ENCODE measurements at places on chromosomes 4 and X. TPM values are rescaled to one million over a fixed set of nuclear protein-coding genes. Genes with fewer than 3 reads are reported as not detected.

DNA sequence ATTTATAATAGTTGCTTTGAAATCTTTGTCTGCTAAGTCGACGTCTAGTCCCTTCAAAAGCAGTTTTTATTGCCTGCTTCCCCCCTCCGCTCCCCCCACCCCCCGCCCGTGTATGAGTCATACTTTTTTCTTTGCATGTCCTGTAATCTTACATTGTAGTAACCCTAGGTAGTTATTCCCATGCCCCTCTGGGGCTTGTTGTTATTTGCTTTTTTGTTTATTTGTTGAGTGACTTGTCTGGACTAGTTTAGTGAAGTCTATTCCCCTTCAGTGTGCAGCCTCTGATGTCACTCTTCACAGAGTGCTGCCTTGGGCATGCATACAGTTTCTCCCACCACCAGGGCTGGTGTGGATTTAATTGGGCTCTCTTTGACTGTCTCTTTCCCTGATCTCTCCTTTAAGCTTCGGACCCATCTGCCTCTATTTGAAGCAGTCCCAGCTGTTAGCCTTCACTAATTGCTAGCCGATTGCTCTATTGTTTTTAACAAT lies 86.2 kb downstream of the PPEF1 start:
- DNase-seq, result no peak

GRCh38 chr4:83771113-83771705 lies 235.3 kb downstream of the GPAT3 start:
- DNase-seq, result no peak

DNA sequence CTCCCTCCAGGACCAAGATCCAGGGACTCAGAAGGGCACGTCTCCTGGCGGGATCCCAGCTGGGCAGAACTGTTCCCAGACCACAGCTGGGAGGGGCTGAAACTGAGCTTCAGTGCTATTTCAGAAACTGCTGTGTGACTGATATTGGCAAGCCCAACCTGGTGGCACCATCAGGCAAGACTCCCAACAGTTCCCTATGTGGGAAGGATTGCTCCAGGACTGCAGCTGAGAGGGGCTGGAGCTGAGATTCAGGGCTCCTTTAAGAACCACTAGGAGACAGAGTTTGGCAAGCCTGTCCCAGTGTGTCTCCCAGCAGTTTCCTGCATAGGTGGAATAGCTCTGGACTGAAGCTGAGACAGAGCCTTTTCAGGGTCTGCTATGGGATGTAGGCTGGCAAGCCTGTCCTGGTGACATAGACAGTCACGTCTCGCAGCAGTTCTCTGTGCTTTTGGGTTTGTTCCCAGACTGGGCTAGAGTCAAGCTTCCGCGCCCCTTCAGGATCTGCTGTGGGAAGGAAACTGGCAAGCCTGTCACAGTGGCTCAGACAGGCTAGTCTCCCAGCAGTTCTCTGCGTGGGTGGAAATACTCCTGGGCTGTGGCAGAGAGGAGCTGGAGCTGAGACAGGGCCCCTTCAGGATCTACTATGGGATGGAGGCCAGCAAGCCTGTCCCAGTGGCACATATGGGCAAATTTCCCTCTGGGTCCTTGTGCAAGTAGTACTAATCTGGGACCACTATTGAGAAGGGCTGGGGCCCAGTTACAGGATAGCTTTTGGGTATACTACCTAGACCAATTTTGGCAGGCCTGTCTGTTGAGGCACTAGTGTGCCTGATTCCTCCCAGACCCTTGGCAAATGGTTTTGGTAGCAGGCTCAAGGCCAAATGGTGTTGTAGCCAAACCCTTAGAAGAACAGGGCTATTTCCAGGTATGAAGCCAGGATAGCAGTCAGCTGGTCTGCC lies 20.2 kb upstream of the MED14 start:
- DNase-seq, result no peak

GRCh38 chrX:74550295-74550802 lies 64.1 kb downstream of the RLIM start:
- DNase-seq, result peak; percentile 75

GRCh38 chrX:9530848-9531274 lies 66.0 kb downstream of the TBL1X start:
- peak; percentile 28 for DNase-seq

DNA sequence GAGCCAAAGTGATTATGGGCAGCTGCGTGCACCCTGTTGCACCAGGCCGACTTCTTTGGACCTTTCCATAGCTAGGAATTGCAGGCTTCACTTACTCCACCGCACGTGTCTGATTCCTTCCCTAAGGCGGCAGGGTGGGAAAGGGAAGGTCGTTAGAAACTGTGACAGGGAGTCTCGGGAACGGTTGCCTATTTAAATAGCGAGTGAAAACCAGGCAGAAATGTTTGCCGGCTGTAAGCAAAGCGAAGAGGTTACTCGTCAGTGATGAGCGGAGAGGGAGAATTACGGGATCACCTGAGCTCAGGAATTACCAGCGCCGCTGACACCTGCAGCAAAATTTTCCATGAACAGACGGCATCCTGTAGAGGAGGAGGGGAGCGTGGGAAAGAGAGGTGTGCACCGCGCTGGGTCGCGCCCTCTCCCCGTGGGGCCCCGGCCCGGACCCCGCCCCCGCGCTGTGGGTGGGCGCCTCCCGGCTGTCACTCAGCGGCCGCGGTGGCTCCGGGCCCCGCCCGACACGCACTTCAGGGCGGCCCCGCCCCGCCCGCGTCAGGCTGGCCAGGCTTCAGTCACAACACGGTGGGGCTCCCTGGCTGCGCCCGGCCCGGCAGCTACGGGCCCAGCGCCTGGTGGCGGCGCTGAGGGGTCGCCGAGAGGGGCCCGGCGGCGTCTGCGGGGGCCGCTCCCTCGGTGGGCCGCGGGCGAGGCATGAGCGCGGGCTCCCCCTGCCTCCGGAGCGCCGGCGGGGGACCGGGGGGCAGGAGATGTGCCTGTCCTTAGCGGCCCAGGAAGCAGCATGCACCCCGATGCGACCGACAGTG lies at the start of gene SNX25:
TSS of gene SNX25 (plus strand) at position 568 of the 821 bp plus-strand sequence. CDS start at position 797, 229 bp downstream.
- DNase-seq, result peak; percentile 52

- DNase-seq, result no peak
Measured at GRCh38 chr4:134388351-134388750, 186.8 kb upstream of the PABPC4L start.

Gene ARHGEF6
- 18.6 TPM for total RNA-seq

Gene SPATA18
- total RNA-seq, result 5.7 TPM

Gene GSX2
- total RNA-seq, result not detected

Gene C4orf17
- total RNA-seq, result not detected

Gene CSN1S1
- not detected for total RNA-seq

Measured in skin of body (tissue), 3 donors.